ENCODE measurements at places on chromosomes 4 and X.
A peak's percentile ranks its signal among the peaks of the same experiment; 100 is the strongest.

- H3K4me3 ChIP-seq, result no peak overlapping the region
- no peak overlapping the region for H3K27ac ChIP-seq
- no peaks in the 10 kb centered on the region for H3K27me3 ChIP-seq
Observed at GRCh38 chrX:107470971-107471370, 21.5 kb downstream of the FRMPD3 start.

DNA sequence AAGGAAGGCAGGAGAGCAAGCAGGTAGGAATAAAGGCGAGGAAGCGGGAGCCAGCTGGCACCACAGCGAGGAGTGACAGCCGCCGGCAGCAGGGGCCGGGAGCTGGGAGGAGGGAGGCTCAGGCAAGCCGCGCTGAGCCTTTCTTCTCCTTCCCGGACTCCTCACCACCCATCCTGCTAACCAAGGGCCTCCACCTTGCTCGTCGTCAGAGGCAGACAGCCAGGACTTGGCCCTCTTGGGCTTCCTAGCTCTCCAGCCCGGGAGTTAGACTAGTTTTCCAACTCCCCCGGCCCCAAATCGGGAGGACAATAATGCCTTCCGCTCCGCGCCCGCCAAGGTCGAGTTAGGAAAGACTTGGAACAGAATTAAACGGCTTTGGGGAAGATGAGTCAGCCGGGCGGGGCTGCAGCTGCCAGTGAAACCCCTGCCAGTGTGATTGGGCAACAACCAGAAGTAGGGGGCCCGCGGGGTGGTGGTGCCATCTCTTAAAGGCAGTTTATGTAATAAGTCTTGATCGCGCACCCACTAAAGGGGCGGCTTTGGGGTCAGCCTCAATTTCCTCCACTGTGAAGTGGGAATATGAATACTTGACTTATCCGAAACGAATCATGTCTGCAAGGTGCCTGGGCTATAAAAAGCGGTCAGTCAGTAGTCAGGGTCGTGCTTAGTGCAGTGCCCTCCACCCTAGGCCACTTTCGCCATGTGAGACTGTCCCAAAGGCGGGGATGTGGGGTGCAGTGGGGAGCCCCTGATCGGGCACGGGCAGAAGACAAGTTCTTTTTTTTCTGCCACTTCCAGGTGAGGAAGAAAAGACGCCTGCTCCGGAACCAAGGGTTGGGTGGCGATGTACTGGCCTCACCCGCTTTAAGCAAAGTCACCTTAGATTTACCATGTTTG is 6.7 kb upstream of the HSD17B10 start:
- H3K36me3 ChIP-seq, result no peaks in the 10 kb centered on the region
- peak overlapping the region; percentile 55 for H3K4me3 ChIP-seq
- DNase-seq, result peak; percentile 84
- H3K27ac ChIP-seq, result peak overlapping the region; percentile 82
- H3K27me3 ChIP-seq, result no peaks in the 10 kb centered on the region

DNA sequence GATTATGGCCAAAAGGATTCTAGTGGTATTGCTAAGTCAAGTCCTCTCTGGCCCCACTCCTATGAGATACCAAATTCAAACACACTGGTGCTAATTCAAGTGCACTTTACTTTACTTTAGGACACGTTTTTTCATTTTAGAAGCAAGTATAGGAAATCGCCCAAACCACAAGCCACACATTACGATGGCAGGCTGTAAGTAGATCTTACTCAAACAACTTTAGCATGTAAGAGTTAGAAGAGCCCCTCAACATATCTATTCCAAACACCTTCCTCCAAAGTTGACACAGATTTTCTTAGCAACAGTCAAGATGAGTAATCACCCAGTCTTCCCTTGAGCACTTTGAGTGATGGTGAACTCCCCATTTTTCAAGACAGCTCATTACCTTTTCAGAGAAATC is 43.6 kb downstream of the DRD5 start:
- no peaks in the 10 kb centered on the region for H3K4me1 ChIP-seq
- no peaks in the 10 kb centered on the region for H3K27me3 ChIP-seq
- no peak overlapping the region for H3K27ac ChIP-seq
- DNase-seq, result no peak
- no peak overlapping the region for H3K4me3 ChIP-seq

- DNase-seq, result no peak
- H3K36me3 ChIP-seq, result no peaks in the 10 kb centered on the region
- H3K27me3 ChIP-seq, result no peaks in the 10 kb centered on the region
- no peak overlapping the region for H3K4me3 ChIP-seq
- no peaks in the 10 kb centered on the region for H3K4me1 ChIP-seq
Observed at GRCh38 chrX:18596096-18596495, 75.8 kb downstream of the RS1 start.

DNA sequence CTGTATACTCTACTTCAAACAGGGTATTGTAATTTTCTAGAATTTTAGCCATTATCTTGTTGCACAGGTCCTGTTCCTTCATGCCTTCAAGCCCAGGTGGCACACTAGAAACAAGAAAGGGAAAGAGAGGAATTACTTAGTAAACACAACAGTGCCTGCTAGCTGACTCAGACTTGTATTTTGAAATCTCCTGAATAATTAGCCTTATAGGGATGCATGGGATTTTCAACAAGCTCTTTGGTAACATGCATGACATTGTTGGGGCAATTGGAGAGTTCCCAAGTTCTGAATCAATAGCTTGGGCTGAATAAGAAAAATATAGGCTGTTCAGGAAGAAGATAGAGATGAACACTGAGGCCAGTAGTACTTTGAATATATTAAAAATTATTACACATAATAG is 118.8 kb downstream of the FAM13A start:
- no peaks in the 10 kb centered on the region for H3K4me1 ChIP-seq
- DNase-seq, result no peak
- H3K27me3 ChIP-seq, result no peaks in the 10 kb centered on the region
- H3K27ac ChIP-seq, result no peak overlapping the region

GRCh38 chr4:24896977-24897376 is 15.9 kb downstream of the CCDC149 start:
- DNase-seq, result no peak
- H3K36me3 ChIP-seq, result no peaks in the 10 kb centered on the region
- no peaks in the 10 kb centered on the region for H3K27me3 ChIP-seq
- no peaks in the 10 kb centered on the region for H3K4me1 ChIP-seq

- no peaks in the 10 kb centered on the region for H3K4me1 ChIP-seq
- no peak overlapping the region for H3K4me3 ChIP-seq
- no peaks in the 10 kb centered on the region for H3K36me3 ChIP-seq
- no peaks in the 10 kb centered on the region for H3K27me3 ChIP-seq
- peak; percentile 45 for DNase-seq
Observed at GRCh38 chrX:65644621-65645289, 22.7 kb upstream of the MSN start.

- H3K4me1 ChIP-seq, result no peaks in the 10 kb centered on the region
- no peak overlapping the region for H3K27ac ChIP-seq
- no peak overlapping the region for H3K4me3 ChIP-seq
- no peak for DNase-seq
Observed at GRCh38 chr4:138437263-138437851, 195.2 kb upstream of the SLC7A11 start.

DNA sequence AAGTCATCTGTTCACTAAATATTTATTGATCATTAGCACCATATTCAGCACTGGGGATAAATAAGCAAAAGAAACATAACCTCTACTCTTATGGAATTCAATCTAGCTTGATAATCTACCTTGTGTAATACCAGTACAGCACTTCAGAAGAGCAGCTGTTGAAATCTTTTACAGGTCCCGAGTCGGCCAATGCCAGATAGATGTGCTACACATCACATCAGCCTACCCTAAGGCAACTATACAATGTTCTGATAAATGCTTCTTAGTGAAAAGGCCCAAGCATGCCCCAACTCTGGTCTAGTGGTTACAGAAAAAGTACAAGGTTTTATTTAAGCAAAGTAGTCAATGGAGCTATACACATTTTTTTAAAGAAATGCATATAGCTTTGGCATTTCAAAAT is 68.7 kb downstream of the MAPK10 start:
- no peaks in the 10 kb centered on the region for H3K27me3 ChIP-seq
- H3K4me3 ChIP-seq, result no peak overlapping the region
- H3K27ac ChIP-seq, result no peak overlapping the region

GRCh38 chr4:45283352-45283751 is 557.0 kb upstream of the GNPDA2 start:
- no peaks in the 10 kb centered on the region for H3K27me3 ChIP-seq
- H3K4me1 ChIP-seq, result no peaks in the 10 kb centered on the region
- no peak overlapping the region for H3K4me3 ChIP-seq
- no peak for DNase-seq

DNA sequence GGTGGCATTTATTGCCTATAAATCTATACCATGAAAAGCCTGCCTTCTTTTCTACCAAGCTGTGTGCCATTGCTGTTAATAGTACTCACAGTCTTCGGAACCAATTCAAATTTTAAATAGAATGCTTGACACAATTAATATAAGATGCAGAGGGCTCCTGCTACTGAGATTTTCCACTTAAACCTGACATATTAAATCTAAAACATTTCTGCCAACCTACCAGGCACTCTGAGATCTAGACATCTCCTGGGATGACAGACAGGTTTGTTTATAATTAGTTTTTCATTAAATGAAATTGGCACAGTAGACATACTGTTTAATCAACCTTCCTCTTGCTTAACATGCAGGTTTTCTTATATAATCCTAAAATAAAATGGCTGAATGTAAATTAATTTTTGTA is 117.3 kb upstream of the CBR4 start:
- no peaks in the 10 kb centered on the region for H3K36me3 ChIP-seq
- H3K4me1 ChIP-seq, result no peaks in the 10 kb centered on the region
- DNase-seq, result no peak
- H3K27me3 ChIP-seq, result no peaks in the 10 kb centered on the region
- no peak overlapping the region for H3K27ac ChIP-seq

- no peaks in the 10 kb centered on the region for H3K27me3 ChIP-seq
- H3K36me3 ChIP-seq, result no peaks in the 10 kb centered on the region
- H3K27ac ChIP-seq, result no peak overlapping the region
- H3K4me3 ChIP-seq, result no peak overlapping the region
- H3K4me1 ChIP-seq, result no peaks in the 10 kb centered on the region
Observed at GRCh38 chr4:66372706-66373105, 702.4 kb upstream of the EPHA5 start.

DNA sequence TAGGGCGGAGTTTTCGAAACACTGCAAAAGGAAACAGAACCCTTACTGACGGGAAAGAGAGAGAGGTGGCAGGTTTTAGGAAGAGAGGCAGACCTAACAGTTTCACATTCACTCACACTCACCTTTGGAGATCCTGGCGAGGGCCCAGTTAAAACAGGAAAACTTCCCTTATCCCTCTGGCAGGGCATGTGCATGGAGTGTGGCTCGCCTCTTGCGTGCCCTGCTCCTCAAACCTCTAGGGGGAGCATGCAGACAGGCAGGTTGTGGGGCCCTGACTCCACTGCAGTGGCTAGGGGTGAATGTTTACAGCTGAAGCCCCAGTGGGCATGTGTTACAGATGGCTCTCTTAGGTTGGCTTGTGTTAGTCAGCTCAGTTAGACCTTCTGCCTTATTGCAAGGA is 451.5 kb downstream of the UBE2NL start:
- no peaks in the 10 kb centered on the region for H3K4me1 ChIP-seq
- no peaks in the 10 kb centered on the region for H3K36me3 ChIP-seq
- no peak overlapping the region for H3K4me3 ChIP-seq
- no peak overlapping the region for H3K27ac ChIP-seq
- no peaks in the 10 kb centered on the region for H3K27me3 ChIP-seq

- H3K4me1 ChIP-seq, result no peaks in the 10 kb centered on the region
- DNase-seq, result no peak
- no peak overlapping the region for H3K27ac ChIP-seq
Observed at GRCh38 chr4:36321176-36321575, 39.8 kb downstream of the DTHD1 start.

DNA sequence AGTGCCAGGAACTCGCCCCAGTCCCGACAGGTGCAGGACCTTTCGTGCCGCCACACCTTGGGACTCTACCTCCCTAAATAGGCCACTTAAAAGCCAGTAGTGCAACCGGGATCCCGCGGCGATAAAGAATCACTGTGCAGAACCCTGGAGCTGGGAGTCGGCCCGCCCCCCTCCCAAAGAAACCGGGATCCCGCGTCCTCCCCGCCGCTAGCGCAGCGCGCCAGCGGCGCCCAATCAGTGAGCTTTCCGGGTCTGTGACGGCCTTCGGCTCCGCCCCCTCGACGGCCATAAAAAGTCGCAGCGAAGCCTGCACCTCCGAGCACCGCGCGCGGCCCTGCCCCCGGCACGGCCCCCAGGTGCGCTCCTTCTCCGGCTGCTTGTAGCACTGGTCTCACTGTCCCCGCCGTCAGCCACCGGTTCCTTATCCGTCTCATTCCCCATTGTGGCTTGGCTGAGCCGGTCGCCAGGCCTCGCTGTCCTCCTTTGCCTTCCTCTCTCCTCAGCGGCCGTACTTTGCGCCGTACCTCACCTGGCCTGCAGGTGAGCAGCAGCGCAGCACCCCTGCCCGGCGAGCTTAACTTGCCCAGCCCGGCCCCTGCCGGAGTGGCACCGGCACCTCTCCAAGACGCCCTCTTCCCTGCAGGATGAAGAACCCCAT is at the start of gene LRAT:
Gene LRAT, plus strand, starts transcription at position 318 of the 658 bp plus-strand sequence. Its CDS starts 327 bp downstream, at position 645.
- H3K4me3 ChIP-seq, result peak within 1 kb of the TSS; percentile 68
- no peaks in the 10 kb centered on the region for H3K4me1 ChIP-seq
- peaks cover 18% of the 10 kb centered on the region for H3K27me3 ChIP-seq
- no peaks in the 10 kb centered on the region for H3K36me3 ChIP-seq
- no peak for DNase-seq

DNA sequence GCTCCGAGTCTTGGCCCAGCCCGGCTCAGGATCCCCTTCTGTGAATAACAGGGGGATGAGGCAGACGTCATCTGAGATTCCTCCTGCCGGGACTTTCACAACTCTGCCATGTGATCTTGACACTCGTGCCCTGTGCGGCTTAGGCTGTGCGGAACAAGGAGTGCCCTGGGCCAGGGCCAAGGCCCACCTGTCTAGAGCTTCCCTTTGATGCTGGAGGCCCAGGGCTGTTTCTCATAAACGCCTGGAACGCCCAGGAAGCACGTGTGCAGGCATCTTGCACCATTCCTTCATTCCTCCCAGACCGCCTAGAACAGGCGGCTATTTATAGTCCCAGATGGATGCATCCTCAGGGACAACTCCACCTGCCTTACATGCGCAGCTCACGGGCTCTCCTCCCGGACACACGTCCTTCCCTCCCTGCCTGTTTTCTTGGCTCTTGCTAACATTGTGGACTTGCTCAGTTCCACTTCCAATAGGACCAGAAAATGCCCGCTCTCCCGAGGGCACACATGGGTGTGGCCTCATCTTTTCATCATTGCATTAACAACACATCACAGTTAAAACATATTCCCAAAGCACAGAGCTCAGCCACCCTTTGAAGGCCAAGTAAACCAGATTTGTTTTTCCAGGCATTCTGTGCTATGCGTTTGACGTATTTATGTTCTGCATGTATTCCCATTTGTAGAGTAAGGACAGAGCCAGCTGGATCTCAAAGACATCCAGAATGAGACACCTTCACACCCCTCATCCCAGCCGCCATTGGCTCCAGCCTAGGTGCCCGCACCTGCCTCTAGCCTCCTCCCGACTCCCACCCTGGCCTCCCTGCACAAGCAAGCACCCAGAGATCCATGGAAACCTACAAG is 57.2 kb downstream of the ABLIM2 start:
- DNase-seq, result peak; percentile 81
- no peak overlapping the region for H3K4me3 ChIP-seq
- no peaks in the 10 kb centered on the region for H3K4me1 ChIP-seq
- peak overlapping the region; percentile 26 for H3K27ac ChIP-seq
- no peaks in the 10 kb centered on the region for H3K36me3 ChIP-seq
- H3K27me3 ChIP-seq, result no peaks in the 10 kb centered on the region
